ENCODE measurements at places on chromosomes 12 and 14.

DNA sequence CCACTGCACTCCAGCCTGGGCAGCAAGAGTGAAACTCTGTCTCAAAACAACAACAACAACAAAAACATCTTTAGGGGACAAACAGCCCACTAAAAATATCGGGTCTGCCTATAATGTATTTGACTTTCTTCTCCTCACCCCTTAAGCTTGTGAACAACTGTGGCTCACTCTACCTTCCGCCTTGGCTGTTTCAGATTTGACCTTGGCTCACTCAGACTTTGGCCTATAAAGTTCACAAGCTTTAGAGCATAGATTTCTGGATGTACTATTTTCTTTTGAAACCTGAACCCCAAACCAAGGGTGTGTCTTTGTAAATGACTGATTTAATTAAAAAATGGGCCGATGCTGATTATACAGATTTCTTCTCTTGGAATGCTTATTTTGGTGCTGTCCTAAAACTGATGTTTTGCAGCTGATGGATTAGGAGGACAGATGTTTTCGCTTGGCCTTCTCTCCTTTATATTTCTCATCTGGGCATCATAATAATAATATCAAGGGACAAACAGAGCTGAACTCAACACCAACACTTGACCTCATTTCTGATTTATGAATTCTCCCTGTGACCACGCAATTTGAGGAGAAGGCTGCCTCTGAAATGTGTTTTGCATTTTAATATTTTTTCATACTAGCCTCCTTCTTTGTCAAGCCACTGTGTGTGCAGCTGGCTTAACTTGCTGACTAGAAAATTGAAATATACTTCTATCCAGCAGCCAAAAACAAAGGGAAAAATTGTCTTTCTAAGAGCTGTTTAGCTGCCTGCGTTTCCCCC is 40.2 kb upstream of the RASSF3 start:
- no peak for DNase-seq

GRCh38 chr12:5817246-5817645 is 127.8 kb downstream of the ANO2 start:
- no peak for DNase-seq

DNA sequence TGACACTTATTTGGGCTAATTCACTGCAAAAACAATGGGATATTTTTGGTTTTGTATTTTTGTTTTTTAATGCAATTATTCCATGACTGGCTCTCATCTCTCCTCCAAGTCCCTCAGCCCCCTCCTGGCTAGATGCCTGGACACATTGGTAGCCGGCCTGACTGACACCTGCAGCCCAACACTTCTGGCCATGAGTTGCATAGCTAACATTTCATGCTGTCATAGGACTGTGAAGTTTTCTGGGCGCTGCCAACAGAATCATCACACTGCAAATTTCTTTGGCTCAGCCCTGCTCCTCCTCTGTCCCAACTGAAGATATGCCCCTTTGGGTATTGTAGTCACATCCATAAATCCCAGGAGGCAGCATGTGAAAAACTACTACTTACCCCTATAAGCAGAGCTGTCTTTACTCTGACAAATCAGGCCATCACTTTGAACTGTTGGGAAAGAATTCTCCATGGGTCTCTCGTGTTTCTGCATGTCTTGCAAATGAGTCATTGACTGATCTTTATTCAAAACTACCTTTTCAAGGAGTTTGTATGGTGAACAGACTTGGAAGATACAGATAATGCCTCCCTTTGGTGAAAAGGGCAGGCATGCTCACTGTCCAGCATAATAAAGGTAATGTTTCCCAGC is 126.7 kb upstream of the LGR5 start:
- DNase-seq, result no peak

- DNase-seq, result no peak
These were observed 49.0 kb upstream of the A2ML1 start for GRCh38 chr12:8773461-8773860.

- DNase-seq, result peak; percentile 23
These were observed 24.0 kb downstream of the CCDC38 start for GRCh38 chr12:95918194-95918993.

DNA sequence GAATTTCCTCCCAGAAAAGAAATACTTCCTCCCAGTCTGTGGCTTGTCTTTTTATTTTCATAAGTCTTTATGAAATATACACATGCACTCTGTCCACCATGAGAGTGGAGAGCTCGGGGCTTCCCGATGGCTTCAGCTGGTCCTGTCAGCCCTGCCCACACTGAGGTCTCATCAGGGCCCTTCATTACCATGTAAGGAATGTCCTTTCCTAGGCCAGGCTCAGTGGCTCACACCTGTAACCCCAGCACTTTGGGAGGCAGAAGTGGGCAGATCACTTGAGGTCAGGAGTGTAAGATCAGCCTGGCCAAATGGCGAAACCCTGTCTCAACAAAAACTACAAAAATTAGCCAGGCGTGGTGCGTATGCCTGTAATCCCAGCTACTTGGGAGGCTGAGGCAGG is 77.0 kb downstream of the CPSF2 start:
- DNase-seq, result no peak

DNA sequence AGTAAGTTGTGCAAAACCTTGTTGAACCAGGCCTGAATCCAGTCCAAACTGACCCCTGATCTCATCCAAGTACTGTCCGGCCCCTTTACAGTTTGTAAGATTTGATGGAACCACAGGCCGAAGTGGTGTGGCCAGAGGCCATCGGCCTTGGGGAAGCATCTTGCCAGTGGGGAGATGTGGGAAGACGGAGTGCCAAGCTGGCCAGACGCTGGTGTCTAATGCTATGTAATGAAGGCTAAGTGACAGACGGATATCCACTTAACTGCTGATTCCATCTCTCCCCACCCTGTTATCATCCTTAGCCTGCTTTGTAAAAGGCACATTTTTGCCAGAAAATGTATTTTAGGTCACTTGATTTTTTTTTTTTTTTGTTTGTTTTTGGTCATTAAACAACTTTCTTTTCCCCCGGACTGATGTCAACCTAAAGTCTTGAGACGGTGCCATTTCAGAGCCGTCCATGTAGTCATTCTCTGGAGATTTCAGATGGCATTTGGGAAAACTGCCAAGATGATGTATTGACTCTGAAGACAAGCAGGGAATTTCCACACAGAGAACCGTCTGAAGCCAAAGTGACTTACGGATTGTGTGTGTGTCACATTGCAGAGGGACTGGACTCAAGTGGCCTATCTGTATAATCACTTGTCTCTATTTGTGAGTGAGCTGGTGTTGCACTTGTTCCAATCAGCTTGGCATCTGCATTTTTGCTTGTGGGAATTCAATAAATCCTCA is 86.5 kb upstream of the MANSC4 start:
- no peak for DNase-seq
